ENCODE measurements at places on chromosomes 4 and X.

DNA sequence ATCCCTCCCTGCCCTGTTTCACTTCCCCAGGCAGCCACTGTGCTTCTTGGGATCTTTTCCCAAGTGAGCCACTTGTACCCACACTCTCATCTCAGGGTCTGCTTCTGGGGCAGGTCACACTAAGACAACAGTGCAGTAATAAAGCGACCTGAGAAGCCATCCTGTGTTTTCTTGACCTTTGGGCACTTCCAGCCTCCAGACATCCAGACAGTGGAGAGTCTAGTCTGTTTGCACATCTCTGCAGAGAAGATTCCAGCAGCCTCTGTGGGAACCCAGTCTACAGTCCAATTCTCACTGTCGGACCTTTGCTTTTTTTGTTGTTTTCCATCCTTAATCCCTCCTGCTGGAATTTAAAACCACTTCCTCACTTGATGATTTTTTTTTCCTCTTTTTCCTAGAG, 50.3 kb upstream of the ATP6AP2 start:
- DNase-seq: no peak

DNA sequence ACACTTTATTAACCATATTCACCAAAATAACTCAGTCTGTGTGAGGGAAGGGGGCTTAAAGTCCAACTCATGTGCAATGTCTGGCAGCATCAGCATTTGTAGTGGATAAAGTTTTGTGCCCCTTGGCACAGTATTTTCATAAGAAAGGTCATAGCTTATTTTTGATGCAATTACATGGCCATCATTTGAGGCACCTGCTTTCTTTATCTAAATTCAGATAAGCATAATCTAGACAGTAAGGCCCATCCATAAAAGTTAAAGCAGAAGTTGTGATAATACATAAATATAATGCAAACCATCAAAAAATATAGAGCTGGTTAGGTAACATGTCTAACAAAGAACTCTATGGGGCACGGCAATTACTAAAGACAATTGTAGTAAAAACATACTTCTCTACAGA, 763.7 kb downstream of the DMD start:
- no peak for DNase-seq

GRCh38 chrX:8823698-8824097, 22.5 kb upstream of the FAM9A start:
- DNase-seq: no peak

DNA sequence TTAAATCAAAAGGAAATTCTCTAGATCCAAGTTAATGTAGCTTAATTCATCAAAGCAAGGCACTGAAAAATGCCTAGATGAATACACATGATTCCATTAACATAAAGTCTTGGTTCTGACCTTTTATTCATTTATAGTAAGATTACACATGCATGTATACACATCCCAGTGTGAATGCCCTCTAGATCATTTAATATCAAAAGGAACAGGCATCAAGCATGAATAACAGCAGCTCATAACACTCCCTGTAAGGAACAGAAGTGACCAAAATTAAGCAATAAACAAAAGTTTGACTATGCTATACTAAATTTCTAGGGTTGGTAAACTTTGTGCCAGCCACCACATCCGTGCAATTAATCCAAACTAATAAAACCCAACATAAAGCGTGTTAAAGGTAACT, 511.5 kb downstream of the SPIN4 start:
- DNase-seq: no peak

GRCh38 chrX:70480660-70481018, 36.0 kb downstream of the DLG3 start:
- no peak for DNase-seq

DNA sequence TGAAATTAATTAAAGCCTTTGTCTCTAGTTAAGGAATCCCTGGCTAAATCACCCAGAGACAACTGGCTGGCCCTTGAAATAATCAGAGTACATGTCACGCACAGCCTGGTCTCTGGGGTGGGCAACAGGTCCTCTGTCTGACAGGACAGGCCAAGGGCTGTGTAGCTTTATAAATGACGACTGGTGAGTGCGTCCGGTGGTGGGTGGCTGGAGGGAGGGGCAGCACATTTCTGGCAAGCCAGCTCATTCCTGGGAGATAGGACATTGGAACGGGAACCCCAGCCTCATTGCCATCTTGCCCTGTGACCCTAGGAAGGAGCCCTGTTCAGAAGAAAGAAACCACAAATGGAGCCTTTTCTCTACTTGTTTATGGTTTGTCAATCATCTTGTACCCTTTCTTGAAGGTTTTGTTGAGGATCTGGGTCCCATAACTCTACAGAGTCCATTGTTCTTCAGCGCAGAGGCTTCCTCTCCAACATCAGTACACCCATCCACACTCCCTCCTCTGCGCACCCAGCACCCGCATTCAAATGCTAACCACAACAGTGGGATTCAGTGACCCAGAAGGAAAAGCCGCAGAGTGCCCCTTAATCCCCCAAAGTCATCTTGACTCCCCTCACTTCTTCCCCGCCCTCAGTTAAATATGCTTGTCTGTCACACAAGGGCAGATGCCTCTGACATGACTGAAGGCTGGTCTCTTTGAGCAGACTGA, 368.1 kb downstream of the UNC5C start:
- no peak for DNase-seq

DNA sequence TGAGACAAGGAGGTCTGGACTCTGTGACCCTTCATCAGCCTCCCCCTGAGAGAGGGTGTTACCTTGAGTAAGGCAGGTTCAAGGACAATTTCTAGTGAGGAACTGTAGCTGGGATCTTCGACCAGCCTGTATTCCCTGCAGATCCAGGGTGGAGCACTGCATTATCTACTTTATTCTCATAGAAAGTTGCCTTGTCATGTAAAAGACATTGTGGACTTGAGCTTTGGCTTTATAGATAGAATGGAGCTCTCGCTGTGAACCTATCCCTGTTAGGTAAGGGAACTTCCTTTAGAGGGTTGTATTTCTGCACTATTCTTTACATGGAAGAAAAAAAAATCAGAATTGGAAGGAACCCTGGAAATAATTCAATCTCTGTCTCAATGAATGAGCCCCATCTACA, 91.4 kb downstream of the MAOA start:
- no peak for DNase-seq

- DNase-seq: no peak
Observed at GRCh38 chr4:42995343-42995944, 102.9 kb downstream of the GRXCR1 start.

GRCh38 chr4:24321616-24322015, 262.7 kb downstream of the DHX15 start:
- no peak for DNase-seq

GRCh38 chr4:145546175-145546915, 64.7 kb downstream of the SMAD1 start:
- DNase-seq: no peak

DNA sequence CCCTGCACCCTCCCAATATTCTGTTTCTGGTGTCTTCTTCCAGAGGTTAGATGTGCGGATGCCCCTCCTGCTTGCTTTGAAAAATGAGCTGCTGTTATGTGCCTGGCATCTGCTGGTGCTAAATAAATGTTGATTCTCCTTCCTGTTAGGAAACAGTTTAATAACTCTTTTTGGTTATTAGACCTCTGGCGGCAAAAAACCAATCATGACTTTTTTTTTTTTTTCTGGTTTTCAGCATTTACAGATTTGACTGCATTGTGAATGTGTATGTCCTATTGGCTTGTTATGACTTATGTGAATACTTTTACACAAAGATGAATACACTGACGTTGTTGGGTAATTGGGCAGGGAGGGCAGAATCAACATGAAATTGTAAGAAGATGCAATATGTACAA, 13.6 kb upstream of the TMEM156 start:
- no peak for DNase-seq

- no peak for DNase-seq
Observed at GRCh38 chr4:177558995-177559394, 116.8 kb upstream of the AGA start.

- DNase-seq: no peak
Observed at GRCh38 chrX:139692506-139692849, 15.5 kb downstream of the MCF2 start.

- DNase-seq: no peak
Observed at GRCh38 chr4:4217113-4217512, 9.6 kb downstream of the OTOP1 start.

DNA sequence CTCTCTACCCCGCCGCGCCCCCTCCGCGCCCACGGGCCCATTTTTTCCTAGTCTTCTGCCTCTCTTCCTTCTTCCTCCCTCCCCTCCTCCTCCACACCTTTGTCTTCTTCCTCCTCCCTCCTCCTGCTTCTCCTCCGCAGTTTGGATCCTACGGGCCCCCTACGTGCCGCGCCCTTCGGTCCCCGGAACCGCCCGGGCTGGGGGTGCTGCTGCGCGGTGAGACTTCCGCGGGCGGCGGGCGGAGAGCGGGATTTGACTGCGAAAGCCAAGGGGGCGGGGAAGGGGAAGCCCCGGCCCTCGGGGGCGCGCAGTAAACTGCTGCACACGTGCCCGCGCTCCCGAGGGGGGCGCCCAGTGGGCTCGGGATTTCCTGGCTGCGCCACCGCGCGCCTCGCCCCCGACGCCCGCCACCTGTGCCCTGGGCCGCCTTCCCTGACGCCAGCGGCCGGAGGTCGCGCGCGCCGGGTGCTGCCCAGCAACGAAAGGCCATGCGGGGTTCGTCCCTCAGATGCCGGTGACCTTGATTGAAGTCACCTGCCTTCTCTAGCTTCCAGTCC, 3.3 kb upstream of the NKX3-2 start:
- no peak for DNase-seq

DNA sequence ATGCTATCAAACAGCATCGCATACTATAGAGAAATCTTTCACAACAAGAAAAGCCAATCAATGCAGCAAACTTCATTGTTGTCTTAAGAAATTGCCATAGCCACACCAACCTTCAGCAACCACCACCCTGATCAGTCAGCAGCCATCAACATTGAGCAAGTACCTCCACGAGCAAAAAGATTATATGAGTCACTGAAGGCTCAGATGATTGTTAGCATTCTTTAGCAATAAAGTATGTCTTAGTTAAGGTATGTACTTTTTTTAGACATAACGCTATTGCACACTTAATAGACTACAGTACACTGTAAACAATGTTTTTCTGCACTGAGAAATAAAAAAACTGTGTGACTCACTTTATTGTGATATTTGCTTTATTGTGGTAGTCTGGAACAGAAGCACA, 37.8 kb upstream of the FUNDC1 start:
- no peak for DNase-seq

- no peak for DNase-seq
Observed at GRCh38 chr4:38130884-38131283, 170.7 kb downstream of the PTTG2 start.

Measured in T-helper 1 cell (primary cell).